Activated CD4-positive, alpha-beta T cell treated with anti-CD3 and anti-CD28 coated beads, Interleukin-2, amount 50 U/mL, for 24 hours (primary cell): ENCODE measurements at places on chromosomes 11 and 22.

GRCh38 chr11:80822308-80822707 lies 1381.5 kb upstream of the TENM4 start:
- no peak for DNase-seq

DNA sequence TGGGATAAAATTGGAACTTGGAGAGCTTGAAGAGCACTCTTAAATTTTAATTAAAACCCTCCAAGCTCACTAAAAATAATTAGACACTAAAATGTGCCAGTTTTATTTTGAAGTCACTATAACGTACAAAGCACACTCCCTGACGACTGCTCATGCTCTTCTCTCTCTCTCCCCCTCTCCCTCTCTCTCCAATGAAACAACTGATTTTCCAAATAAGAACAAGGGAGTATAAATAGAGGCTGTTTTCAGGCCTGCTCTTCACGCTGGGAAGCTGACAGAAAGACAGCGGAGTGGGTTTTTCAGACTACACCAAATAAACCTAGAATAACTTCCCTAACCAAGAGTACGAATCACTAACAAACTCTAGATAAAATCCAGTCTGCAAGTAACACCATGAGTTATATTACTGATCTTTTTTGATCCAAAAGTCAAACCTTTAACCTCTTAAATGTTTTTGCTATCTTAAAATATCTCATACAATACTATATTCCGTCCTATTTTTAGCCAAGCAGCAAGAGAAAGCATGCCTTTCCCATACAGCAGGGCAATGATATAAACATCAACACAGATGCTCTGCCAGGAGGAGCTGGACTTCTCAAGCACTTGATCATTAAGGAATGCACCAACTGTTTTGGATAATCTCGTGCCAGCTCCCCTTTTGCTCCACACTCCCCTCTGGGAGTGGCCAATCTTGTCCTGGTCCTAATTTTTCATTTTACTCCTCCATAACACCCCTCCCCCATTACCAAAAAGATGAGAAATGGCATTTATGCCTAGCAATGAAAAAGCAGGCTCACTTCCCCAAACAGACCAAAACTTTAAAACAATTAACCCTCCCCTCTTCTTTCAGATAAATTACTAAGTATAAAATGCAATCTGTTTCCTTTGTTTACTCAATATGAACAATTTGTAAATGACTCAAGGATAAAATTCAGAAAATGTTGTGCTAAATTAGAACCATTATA lies 116.9 kb downstream of the SOX6 start:
- DNase-seq: no peak

DNA sequence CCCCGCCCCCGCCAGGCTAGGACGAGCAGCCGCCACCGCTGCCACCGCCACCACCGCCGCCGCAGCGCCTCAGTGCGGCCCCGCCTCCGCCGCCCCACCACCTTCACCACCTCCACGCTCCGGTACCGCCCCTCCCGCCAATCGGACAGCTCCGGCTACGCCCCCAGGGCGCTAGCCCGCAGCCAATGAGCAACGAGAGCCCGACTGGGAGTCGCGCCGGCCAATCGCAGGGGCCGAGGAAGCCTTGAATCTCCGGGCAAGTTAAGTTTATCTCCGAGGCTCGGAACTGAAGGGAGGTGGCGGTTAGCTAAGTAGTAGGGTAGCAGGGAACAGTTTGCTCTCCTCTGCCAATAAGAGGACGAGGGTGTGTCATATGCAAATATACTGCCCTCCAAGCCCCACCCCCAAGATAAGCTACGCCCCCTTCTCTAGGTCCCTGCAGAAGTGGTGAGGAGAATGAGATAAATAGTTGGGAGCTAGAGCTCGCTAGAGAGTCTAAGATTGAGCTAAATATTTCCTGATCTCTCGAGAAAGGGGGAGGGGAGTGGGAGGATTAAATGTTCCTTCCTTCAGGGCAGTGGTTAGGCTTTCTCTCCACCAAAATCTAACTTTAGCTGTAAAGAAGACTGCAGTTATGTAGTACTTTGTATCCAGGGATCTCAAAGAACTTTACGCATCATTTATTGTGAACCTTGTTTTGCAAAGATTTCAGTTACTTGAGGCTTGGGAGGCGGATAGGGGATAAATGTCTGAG lies at the start of gene SESN3:
Gene SESN3, minus strand, starts transcription at position 76 of the 754 bp plus-strand sequence. CDS start 342 bp downstream, outside the sequence.
- peak; percentile 97 for DNase-seq

DNA sequence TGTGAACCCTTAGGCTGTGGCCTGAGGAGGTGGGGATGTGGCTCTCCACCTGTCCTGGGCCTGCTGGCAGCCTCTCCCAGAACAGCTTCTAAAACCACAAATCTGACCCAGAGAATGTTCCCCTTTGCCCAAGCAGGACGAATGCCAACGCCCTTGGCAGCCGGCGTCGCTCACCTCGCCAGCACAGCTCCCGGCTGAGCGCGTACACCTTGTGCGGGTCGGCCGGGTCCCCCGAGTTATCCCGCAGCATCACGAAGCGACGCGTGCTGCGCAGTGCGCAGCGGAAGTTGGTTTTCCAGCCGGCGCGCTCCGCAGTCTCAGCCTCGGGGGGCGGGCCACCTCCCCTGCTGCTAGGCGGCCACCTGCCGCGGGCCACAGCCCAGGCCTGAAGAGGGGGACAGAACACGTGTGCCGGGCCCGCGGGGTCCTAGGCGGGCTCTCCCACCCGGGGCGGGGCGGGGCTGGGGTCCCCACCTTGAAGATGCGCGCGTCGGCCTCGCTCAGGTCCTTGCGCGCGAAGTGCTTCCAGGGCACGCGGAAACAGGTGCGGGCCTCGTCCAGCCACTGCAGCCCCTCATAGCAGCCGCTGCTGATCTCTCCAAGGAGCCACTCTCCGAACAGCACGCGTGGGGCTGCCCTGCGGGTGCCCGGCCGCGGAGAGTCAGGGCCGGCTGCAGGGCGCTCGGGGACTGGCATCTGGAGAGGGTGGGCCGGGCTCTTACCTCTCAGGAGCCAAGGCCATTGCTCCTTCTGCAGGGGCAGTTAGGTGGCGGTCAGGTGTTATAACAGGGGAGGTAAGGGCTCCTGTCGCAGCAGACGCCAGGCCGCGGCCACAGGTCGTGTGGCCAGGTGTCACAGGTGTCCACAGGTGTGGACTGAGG lies 887 bp downstream of the IRF7 start:
- no peak for DNase-seq

DNA sequence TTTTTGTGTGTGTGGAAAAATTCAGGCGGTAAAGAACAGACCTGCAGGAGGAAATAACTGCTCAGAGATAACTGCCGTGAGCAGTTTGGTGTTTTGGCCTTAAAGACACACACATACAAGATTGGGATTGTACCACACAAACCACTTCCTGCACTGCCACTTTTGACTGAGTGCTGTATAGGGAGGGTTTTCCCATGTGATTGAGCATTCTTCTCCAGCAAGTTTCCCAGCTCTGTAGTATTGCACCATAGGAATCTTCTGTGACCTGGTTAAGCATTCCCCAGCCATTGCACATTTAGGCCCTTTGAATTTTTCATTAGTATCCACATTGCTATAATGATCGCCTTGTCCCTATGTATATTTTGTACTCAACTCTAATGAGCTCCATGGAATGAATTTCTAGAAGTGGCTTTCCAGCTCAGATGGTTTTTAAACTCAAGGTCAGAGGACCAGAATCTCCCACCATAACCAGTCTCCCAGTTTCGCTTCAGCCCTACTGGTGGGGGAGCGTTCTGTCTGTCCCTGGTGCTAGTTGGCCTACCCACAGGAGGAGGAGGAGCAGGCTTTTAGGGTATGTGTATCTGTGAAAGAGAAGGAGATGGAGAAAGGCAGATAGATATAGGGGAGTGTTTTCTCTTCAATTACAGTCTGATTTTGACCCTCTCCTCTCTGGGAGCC lies 9.3 kb downstream of the CD82 start:
- DNase-seq: peak; percentile 61

GRCh38 chr11:1567052-1567720 lies 4.9 kb downstream of the DUSP8 start:
- DNase-seq: no peak

- no peak for DNase-seq
Measured at GRCh38 chr11:17822401-17822781, 87.8 kb downstream of the KCNC1 start.

- DNase-seq: no peak
Measured at GRCh38 chr11:2213384-2213842, 41.8 kb upstream of the TH start.

- DNase-seq: no peak
Measured at GRCh38 chr11:117855912-117856651, 20.4 kb downstream of the FXYD6 start.

DNA sequence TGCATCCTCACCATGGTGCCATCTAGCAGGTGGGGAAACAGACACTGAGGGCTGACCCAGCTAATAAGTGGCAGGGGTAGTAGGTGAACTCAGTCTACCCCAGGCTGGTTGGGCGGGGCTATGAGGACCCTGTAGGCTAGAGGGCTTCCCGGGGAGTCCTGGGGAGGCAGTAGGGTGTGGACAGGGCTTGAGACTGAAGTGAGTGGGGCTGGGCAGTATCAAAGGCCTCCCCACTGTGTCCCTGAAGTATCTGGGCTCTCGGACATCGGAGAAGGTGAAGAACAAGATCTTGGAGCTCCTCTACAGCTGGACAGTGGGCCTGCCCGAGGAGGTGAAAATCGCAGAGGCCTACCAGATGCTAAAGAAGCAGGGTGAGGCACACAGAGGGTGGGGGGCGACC lies 11.4 kb downstream of the GGA1 start:
- no peak for DNase-seq

GRCh38 chr11:20544603-20545237 lies 54.7 kb upstream of the SLC6A5 start:
- no peak for DNase-seq

DNA sequence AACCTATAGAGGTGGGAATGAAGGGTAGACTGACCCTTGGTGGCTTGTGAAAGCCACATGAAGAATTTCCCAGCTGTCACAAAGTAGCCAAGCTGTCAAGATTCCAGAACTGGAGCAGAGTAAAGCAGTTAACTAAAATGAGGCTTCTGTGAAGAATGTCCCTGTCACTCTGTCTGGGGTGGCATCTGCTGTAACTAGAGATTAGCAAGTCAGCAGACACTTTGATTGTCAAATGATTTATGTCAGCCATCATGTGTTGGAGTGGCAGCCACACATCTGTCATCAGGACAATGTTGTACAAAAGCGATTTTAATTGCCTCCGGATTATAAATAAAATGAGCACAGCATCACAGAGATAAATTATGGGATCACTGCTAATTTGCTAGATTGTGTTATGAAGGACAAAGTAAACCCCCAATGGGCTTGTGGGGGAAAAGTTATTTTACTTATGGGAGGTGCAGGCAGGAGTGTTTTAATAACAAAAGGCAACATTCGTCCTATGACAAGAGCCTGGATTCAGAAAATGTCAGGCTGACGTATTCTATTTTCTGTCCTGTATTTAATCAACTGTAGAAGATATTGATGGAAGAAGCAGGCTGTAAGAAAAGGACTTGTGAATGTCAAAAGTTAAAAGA lies 270.9 kb downstream of the FAM181B start:
- no peak for DNase-seq

- DNase-seq: no peak
Measured at GRCh38 chr22:50258361-50259292, 2.9 kb downstream of the MAPK12 start.

DNA sequence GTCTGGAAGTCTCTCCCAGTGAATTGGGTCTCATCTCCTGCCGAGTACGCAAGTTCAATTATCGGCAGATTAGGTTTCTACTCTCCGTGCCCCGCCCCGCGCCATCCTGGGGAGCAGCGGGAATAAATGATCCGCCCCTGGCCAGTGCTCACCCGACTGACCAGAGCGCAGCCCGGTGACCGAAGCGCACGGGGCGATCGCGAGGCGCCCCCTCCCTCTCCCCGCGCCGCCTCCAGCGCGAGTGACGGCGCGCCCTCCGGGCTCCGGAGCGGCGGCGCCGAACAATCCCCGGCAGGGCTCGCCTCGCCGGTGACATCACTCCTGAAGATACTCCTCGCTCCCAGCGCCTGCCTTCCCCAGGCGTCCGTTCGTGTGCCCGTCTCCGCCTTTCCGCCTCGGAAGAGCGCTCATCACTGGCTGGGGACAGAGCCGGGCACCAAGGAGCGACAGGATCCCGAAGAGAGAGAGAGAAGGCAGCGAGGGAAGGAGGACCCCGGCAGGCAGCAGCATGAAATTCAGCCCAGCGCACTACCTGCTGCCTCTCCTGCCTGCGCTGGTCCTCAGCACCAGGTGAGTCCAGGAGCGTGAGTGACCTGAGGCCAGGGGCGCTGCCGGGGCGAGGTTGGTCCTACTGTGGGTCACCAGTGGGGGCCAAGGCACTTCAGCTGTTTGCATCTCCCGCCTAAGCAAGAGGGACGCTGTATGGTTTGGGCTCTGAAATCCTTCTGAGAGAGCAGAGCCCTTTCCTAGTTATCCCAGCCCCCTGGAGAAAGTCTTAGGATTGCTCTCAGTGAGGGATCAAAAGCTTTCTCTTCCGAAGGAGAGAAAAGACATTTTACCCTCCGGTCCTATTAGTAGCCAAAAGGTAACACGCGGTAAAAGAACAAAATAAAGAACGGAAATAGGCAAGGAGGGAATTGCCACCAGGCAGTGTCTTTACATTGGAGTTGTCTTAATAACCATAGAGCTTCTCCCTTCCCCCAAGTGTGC lies at the start of gene LUZP2:
Gene LUZP2, plus strand, starts transcription at position 318 of the 990 bp plus-strand sequence.
- no peak for DNase-seq

GRCh38 chr11:65503368-65503948 lies 4.6 kb downstream of the MALAT1 start:
- no peak for DNase-seq

GRCh38 chr11:2099516-2100349 lies 39.5 kb downstream of the IGF2 start:
- DNase-seq: no peak
